ENCODE measurements at places on chromosomes 2 and 18.

DNA sequence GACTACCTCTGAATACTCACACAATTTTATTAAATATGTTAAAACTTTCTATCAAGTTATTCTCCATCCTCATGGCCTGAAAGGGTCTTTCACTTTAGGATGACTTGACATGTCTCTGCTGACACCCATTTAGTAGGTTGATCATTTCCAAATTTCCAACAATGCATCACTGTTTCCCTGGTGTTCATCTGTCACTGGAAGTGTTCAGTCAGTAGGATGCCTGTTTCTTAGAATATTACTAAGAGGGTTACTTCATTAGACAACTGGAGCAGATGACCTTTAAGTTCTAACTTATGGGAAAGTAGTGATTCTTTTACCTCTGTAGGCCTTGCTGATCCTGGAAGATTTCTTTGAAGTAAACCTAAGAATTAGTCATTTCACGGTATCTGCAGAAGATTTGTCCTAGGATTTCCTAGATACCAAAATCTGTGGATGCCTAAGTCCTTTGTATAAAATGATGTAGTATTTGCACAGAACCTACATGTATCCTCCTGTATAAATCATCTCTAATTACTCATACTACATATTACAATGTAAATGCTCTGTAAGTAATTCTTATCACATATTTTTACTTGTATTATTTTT lies 77.7 kb downstream of the MAP3K20 start:
- DNase-seq, result no peak

GRCh38 chr2:118054213-118055008 lies 33.9 kb upstream of the INSIG2 start:
- DNase-seq, result no peak

DNA sequence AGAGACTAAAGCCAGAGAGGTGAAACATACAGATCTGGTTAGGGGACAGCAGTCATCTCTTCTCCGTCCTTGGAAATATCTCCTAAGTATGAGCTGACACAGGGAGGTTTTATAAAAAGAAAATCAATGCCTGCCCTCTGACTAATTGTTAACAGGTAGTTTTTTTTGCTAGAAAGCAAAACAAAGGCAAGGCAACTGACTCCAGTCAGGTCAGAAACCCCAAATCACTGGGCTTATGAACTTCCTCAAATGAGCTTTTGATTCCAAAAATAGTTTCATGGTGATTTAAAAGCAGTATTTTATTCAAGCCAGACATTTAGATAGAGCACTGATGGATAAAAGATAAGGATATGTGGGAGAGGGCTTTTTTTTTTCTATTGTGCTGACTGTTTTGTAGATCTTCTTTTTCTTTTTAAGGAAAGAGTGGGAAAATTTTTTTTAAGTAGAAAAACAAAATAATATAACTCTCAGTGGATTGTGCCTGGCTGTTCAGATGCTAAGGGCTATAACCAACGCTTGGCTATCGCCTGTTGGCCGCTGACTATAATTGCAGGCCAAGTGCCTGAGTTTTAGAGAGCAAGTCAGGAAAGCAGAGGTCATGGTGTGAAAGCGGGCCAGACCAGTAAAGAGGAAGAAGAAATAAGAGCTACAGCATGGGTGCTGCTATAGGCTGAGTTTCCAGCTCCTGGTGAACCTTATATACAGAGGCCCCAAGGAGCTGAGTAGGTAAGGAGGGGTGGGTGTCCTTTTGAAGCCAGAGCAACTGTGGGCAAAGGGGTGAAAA lies 44.9 kb downstream of the MRPL35 start:
- no peak for DNase-seq

- DNase-seq, result no peak
Measured at GRCh38 chr18:13538630-13539029, 187.7 kb downstream of the FAM210A start.

DNA sequence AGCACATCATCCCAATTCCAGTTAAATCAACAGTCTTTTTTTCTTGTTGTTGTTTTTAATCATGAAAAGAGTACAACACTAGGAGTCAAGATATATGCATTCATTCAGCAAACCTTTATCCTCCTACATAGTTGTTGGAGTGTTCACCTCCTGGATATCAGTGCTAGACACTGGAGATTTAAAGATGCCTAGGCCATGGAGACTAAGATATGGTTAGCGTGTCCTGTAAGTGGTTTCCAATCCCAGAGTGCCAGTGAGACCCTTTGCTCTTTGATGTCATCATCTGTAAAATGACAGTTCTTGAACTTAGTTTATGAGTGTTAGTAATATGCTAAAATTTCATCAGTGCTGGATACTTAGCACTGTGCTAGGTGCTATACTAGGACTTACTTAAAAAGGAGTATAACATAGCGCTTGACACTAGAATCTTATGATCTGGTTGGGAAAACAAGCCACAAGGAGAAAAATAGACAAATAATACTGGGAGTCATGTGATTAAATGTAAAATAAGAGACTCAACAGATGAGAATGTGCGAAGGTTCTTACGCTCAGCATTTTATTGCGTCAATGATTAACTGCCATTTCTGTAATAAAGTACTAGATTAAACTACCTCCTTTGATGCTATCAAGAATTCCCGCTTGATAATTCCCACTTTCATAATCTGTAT lies 31.5 kb downstream of the BABAM2 start:
- DNase-seq, result no peak

DNA sequence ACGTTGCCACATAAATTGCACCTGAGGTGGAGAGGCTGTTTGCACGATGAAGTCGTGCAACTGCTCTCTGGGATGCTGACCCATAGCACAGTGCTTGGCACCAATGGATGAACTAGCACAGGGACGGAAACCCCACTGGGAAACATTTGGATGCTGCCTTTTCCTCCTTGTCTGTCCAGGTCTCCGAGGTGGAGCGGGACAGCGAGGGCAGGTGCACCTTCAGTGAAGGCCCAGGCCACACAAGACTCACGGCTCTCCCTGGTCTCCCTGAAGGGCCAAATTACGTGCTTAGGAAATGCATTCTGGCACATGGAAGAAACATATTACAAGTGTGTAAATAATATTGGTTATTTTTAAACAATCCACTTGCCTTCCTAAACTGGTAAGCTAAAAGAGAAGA lies 70.3 kb downstream of the TPO start:
- no peak for DNase-seq

- DNase-seq, result no peak
Measured at GRCh38 chr2:53896864-53897263, 37.1 kb upstream of the GPR75 start.

DNA sequence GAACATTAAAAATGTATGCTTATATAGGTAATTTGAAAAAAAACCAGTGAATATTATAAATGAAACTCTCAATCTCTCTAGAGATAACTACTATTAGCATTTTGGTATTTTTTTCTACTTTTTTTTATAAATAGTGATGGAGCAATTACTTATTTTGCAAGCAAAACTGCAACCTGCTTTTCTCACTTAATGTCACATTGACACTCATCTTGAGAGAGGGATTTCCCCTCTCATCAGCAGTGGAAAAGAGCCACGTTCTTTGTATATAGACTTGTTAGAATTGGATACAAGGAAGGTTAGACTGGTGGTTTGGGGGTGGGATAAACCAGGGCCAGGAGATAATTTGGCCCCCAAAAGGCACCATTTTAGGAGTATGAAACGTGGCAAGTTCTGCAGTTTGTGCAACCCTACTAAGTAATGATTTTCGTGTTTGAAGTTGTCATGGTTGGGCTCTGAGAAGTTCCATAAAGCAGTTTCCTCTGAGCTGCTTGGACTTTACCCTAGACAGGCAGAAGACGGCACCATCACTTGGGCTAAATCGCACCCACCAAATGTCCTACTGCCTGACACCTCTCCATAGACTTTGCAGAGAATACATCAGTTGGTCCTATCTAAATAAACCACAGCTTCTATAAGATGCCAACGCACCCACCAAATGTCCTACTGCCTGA lies 194.0 kb downstream of the ACTR3 start:
- DNase-seq, result no peak

- DNase-seq, result no peak
Measured at GRCh38 chr2:8315531-8316165, 366.2 kb upstream of the ID2 start.

DNA sequence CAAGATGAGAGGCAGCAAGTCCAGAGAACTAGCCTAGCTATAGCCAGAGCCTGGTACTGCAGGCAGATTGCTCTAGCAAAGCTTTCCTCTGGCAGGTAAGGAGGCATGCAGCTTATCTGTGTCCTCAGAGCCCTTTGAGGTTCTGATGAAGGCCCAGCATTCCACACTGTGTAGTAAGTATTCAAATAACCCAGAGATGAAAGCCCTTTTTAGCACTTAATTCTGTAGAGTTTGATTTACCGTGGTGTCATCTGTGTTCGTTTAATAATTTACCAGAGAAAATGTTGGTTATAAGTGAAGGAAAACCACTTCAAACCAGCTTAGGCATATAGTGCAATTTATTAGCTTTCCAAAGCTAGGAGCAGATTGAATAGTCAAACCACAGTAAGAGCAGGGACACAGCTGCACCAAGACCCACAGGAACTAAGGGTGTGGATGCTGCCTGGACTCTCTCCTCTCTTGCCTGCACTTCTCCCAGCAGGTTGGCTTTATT lies 226.6 kb downstream of the BABAM2 start:
- no peak for DNase-seq

DNA sequence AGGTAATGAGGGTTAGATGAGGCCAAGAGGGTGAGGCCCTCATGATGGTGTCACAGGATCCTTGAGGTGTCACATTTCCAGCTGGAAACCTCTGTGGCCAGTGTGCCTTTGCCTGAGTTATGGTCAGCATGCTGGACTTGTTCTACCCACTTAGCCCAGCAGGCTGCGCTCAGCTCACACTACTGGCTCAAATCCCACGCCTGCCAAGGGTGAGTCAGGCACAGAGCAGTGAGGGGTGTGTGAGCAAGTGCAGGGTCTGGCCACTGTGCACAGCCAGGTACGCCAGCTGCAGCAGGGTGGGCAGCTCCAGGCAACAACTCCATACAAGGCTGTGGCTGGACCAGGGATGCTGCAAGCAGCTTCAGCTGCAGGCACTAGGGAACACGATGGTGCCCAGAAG lies 616.6 kb upstream of the FSHR start:
- peak; percentile 61 for DNase-seq

DNA sequence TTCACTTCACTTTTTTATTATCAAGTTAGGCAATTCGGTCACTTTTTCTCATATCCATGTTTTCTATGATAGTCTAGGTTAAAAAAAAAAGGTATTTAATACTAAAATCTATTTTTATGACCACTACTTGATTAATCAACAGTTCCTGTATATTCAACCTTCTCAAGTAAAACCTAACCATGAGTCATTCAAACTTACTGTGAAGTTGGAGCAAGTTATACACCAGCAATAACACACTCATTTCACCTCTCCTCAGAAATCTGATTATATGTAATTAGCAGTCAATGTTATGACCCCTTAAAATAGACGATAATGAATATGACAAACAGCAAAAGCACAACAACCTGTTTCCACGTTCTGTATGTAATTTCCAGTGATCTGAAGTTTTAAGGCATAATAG lies 35.0 kb upstream of the ADAM17 start:
- DNase-seq, result no peak

DNA sequence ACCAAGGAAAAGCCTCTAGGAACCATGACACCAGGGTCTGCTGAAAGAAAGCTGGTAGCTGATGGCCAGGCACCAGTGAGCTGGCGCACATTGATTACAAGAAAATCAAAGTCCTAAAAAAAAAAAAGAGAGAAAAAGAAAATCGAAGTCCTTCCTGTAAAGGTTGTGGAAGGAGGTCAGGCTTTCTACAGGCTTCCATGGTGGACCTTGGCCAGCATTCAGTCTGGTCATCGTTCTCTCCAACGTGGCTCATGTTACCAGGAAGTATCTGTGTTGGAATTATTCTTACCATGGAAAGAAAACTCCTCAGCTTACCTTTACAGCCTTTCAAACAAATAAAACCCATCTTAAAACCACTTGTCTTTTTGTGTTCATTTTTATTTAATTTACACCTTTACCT lies 65.6 kb downstream of the CYB5A start:
- no peak for DNase-seq

GRCh38 chr2:225797394-225797793 lies 397.9 kb downstream of the NYAP2 start:
- no peak for DNase-seq

GRCh38 chr18:40108596-40108995 lies 1846.4 kb upstream of the PIK3C3 start:
- no peak for DNase-seq

- DNase-seq, result no peak
Measured at GRCh38 chr2:198697218-198697617, 760.5 kb downstream of the SATB2 start.

- DNase-seq, result no peak
Measured at GRCh38 chr2:10094271-10094814, 14.1 kb upstream of the CYS1 start.

GRCh38 chr2:151733771-151734672 lies at the start of gene NEB:
Gene NEB, minus strand, starts transcription at chr2:151734476. Its CDS starts 1,320 bp downstream, at chr2:151733156.
- DNase-seq, result no peak

DNA sequence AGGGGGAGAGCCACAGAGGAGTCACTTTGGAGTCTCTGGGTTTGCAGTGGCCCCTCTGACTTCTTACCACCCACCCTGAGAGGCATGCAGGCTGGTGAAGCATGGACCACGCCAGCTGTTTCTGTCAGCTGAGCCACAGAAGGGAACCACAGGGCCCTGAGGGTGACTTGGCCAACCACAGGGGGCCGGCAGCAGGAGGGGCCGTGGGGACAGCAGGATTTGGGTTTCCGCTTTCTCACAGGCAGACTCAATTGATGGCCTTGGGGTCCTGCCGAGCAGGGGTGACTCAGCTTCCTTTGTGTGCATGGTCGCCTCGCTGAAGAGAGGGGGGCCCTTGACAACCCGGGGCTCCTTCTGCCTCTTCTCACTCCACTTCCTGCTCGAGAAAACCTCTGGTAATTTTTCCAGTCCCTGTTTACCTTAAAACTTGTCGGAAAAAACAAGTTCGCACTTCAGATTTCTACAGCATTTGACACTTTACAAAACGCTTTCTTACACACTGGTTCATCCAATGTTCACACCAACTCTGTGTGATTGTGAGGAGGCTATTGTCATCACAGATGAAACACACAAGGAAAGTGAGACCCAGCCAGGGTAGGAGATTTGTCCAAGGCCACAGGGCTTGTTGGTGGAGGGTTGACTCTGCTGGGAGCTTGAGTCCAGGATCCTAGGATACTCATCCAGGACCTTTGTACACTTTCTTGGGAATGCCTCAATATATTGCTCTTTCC lies 311.2 kb downstream of the LPIN1 start:
- DNase-seq, result no peak

DNA sequence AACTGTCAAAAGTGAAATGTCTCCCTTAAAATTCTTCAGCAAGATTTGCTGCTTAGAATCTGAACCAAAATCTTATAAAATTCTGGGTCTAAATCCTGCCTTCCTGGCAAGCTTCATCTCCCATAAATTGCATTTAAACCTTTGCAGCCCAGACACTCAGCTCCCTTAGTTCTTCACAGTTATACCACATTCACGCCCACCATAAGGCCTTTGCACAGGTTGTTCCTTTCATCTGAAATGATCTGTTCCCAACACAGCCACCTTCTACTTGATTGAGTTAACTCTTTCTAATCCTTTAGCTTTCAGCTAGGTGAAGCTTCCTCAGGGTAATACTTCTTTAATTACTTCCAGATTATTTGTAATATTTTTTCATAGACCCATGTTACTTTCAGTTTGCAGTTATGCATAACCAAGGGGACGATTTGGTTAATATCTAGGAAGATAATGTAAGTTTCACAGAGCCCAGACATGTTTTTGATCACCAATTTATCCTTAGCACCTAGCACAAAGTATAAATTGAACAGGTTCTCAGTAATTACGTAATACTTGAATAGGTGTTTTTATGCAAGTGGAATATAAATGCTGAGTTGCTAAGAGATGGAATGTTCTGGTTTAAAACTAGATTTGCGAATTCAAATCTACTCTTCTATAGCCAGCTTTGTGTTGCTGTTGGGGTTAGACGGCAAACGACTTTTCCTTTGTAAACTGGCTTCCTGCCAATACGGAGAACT lies 779.7 kb upstream of the PKDCC start:
- no peak for DNase-seq

GRCh38 chr2:197633109-197633657 lies 42.2 kb downstream of the RFTN2 start:
- no peak for DNase-seq

Measured in substantia nigra (tissue), 51 donors.